NCI-H2081 treated with DMSO at 0.1 percent for 48 hours (cell line): ENCODE measurements at places on chromosomes 13 and 19.

GRCh38 chr19:21677696-21678418 is 89.5 kb downstream of the ZNF100 start:
- no peak for DNase-seq

GRCh38 chr13:50529154-50529882 is 314.2 kb downstream of the DLEU7 start:
- DNase-seq = no peak

GRCh38 chr19:39543477-39543857 is 3.5 kb upstream of the EID2 start:
- no peak for DNase-seq

DNA sequence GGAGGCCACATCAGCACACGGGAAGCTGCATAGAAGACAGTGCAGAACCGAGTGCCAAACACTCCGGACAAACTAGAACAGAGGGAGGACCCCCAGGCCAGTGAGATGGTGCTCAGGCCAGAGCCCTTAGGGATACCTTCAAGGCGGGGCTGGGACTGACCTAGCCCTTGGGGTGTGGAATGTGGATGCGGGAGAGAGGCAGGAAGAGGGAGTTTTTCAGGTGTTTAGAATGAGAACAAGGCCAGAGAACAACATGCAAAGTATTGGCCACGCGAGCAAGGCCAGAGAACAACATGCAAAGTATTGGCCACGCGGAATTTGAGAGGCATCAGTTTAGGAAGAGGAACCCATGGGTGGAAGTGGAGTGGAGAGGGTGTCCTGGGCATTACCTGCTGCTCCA is 65.1 kb upstream of the ATP12A start:
- DNase-seq = no peak

GRCh38 chr19:33299051-33299688 is 3.2 kb downstream of the CEBPA start:
- no peak for DNase-seq

- DNase-seq = no peak
Measured at GRCh38 chr13:21148557-21149258, 27.6 kb downstream of the SKA3 start.

DNA sequence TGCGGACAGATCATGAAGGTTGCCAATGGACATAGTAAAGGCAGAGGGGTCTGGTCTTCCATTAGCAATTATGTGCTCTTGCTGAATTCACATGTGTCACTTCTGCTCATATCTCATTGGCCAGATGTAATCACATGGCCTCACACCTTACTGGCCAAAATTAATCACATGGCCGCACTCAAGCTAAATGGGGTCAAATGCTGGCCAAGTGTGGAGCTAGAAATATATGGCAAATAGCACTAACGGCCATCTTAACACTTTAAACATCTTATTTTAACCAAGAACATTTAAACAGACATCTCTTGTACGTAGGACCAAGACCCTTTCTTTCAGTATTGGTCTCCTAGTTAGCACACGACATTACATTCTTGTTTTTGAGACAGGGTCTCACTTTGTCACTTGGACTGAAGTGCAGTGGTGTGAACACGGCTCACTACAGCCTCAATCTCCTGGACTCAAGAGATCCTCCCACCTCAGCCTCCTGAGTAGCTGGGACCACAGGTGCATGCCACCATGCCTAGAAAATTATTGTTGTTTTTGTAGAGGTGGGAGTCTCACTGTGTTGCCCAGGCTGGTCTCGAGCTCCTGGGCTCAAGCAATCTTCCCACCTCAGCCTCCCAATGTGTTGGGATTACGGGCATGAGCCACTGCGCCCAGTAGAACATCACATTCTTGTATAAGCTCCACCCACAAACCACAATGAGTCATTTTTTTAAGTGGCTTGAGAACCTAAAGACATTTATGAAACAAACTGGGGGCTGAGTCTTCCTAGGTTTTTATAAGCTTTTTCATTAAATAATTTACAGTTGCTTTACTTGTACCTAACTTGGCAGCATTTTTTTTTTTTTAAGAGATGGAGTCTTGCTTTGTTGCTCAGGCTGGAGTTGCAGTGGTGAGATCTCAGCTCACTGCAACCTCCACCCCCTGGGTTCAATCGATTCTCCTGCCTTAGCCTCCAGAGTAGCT is 2.9 kb upstream of the PTOV1 start:
- DNase-seq = no peak

DNA sequence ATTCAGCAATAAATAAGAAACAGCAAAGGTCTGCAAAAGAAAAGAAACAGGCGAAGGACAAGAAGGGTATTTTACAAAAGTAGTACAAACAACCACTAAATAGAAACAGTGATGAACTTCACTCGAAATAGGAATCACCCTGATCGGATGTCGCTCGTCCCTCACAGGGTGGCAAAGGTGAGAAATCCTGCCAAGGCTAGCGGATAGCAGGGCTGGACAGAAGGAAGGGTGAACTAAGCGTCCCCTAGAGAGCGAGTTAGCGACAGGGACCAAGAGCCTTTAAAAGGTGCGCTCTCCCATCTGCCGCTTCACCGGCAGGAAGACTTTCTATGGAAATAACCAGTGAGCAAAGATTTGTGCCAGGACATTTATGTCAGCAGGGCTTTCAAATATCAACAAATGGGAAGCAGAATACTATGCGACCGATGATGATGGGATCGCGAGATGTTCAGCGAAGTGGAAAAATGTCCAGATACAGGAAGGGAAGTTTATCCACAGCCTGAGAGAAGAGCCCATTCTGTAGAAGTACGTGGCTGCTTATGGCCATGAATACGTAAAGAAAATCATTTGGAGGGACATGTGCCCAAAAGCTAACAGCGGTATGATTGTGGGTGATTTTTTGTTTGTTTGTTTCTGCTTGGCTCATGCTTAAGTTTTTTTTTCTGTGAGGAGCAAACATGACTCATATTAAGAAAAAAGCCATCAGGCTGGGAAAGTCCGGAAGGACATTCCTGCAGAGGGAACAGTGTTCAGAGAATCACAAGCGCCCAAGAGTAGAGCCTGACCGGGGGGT is 18.9 kb downstream of the ELAVL1 start:
- DNase-seq = no peak

DNA sequence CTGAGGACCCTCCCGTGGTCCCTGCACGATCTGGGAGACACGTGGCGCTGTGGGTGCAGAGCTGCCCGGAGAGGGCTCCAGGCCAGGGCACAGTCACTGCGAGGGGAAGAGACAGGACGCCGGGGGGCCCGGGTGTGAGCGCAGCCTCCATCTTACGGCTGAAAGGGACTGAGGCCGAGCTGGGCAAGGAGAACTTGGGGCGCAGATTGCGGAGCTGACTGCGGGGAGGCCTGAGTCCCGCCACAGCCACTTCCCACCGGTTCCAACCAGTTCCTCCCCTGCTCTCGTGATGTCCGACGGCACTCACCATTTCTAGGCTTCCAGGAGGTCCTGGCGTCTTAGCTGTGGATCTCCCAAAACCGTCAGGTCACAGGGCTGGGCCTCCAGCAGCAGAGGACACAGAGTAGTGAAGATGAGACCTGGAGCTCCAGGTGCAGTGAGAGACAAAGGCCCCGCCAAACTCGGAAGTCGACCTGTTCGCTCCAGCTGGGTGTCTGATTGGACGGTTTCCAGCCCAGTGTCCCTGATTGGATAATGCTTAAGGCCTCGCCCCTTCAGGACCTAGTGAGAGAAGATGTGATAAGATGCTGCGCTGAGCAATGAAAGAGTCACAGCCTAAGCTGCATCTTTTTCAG is 4.8 kb upstream of the ZNF253 start:
- DNase-seq = no peak

- DNase-seq = no peak
Measured at GRCh38 chr13:24184882-24185281, 24.4 kb downstream of the SPATA13 start.

DNA sequence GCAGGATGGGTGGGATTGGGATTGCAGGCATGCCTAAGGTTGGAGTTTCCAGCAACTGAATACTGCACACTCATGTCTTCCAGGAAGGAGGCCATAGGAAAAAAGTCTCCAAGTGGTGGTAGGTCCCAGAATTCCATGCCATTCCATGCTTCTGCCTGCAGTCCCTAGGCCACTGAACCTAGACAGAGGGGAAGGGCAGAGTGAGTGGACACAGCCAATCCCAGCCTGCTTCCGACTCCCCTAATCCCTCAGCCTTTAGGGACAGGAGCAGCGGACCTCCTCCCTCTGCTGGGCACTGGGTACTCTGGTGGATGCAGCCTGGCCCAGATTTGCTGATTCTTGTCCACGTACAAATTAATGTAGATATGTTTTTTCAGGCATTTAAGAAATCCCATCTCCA is 17.0 kb downstream of the VSTM2B start:
- DNase-seq = no peak

DNA sequence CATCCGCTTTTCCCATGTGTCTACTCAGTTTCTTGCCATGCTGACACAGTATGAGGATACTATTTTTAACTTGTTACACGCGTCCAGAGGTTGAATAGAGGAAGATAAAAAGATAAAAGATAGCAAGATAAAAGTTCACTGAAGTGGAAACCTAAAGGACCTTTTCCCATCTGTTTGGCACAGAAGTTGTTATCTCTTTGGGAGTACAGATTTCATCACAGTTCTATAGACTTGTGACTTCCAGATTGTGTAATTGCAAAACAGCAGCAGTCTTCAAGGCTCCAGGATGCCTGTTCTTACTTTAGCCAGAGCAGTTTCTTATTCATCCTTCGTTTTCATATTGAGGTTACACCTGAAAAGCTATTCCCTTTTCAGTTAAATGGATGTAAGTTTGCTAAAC is 369.2 kb downstream of the GPC5 start:
- DNase-seq = no peak

GRCh38 chr19:19067276-19068072 is 3.7 kb downstream of the SLC25A42 start:
- no peak for DNase-seq

- DNase-seq = no peak
Measured at GRCh38 chr13:36819739-36820090, 693 bp downstream of the RFXAP start.

GRCh38 chr13:39023761-39024160 is 14.1 kb downstream of the PROSER1 start:
- no peak for DNase-seq
